Retina (tissue), 1 donor: ENCODE measurements at places on chromosomes 2 and 18.

- DNase-seq = no peak
Measured at GRCh38 chr2:156349161-156349560, 16.6 kb upstream of the NR4A2 start.

DNA sequence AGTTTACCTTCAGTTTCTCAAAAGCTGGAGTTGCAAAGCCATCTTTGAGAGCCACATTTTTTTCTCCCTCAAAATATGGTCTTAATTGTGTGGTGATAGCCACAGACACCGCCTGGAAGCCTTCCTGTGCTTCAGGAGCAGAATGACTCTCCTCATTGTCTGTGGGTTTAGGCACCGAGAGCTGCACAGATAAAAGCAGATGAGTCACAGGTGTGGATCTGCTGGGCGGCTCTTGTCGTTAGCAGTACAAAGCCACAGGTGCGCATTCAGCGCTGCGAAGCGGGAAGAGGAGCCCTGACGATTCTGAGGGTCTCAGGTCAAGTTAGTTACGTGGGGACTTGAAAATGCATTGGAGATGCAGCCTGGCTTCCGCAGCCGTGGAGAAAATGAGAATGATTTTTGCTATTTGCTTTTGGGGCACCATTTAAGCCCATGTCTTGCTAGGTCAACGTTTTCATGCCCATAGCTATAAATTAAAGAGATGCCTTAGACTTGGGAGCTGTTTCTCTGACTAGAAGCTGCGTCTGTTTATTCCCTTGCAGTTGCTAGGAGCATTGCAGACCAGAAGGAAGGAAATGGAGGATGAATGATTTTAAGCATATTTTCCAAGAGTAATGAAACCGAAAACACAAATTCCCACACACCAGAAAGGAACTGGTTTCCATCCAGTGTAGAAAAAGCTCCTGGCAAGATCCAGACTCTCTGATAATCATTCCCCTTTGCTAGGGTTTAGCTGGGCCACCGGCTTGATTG, 51.5 kb downstream of the KLHL29 start:
- no peak for DNase-seq

GRCh38 chr18:74493689-74494088, 2.5 kb upstream of the CNDP2 start:
- DNase-seq = peak; percentile 36

GRCh38 chr2:241564596-241565410, 6.3 kb downstream of the BOK start:
- no peak for DNase-seq

GRCh38 chr2:83022631-83023210, 1436.4 kb downstream of the SUCLG1 start:
- DNase-seq = peak; percentile 48
